Head of caudate nucleus (tissue), 42 donors: ENCODE measurements at places on chromosomes 3 and 15.

DNA sequence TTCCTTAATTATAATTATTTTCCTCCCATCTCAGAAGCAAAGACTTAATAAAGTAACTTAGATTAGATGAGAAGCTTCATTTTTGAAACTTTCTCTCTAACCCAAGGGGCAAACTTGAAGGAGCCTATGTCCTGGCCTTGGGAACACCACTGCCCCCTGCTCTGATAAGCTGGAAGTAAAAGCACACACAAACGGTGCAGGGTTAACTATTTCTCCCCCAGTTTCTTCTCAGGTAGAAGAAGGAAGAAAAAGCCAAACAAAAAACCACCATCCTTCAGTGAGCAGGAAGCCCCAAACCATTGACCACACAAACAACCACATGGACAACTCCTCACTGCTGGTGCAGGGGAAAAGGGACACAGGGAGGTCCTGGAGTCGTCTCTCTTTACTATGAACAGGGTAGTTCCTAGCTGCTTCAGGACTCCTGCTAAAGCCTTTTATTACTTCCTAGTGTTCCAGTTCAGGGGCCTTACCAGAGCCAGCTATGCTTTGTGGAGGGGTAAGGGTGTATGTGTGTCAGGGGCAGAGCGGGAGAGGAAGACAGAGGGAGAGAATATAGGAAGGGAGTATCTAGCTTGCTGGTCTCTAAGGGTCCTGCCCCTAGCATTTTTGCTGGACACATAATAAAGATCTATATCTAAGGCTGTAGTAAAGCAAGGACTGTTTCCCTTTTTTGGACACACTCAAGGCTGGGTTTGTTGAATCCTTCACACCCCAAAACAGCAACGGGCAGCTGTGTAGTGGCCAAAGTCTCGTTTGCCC is 94.0 kb upstream of the UMPS start:
- DNase-seq = no peak

GRCh38 chr3:166080096-166080495 is 242.9 kb upstream of the BCHE start:
- no peak for DNase-seq

DNA sequence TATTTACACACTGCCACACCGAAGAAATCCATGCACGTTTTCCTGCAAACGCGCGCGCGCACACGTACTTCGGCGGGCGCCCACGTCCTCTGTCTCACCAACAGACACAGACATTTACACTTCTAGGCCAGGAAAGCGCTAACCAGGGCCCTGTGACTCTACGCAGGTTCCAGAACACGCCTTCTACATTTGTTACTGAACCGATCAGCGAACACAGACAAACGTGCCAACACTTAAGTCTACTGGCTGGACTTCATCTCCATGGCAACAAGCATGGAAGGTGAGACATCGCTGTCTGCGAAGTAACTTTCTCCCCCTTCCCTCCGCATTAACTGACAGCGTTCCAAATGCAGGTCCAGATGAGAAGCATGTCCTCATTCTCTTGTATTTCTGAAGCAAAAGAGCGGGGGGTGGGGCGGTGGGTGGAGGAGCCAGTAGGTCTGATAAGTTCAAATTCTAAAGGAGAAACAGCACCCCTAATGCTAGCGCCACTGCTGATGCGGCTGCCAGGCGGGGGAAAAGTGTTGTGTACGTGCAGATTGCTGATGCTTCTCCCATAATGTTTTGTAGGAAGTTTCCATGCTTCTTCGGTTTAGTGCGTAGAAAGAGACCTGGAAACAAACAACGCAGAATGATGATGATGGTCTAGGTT is at the start of gene CTXN2:
TSS of gene CTXN2 (plus strand) at position 92 of the 652 bp plus-strand sequence. CDS start 9,636 bp downstream, outside the sequence.
- peak; percentile 60 for DNase-seq

GRCh38 chr3:160820022-160820421 is 64.0 kb downstream of the PPM1L start:
- no peak for DNase-seq

DNA sequence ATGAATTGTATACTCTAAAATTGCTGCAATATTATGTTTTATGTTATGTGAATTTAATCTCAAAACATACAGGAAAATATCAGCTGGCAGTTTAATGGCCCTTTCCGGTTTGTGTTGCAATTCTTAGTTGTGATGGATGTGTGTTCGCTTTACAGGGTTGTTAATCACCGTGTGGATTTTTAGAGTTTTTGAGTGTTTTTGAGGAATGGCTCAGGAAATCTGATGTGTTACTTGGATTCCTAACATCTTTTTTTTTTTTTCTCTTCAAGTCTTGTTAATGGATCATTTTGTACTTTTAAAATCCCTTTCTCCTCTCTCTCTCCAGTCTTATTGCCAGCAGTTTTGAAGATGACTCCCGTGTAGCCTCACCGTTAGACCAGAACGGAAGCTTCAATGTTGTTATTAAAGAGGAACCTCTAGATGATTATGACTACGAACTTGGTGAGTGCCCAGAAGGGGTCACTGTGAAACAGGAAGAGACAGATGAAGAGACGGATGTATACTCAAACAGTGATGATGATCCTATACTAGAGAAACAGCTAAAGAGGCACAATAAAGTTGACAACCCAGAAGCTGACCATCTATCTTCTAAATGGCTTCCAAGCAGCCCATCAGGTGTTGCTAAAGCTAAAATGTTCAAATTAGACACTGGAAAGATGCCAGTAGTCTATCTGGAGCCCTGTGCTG is 35.7 kb downstream of the MGA start:
- DNase-seq = no peak

- no peak for DNase-seq
Observed at GRCh38 chr3:57158813-57159738, 6.1 kb downstream of the IL17RD start.

- no peak for DNase-seq
Observed at GRCh38 chr3:31016196-31016595, 121.7 kb upstream of the GADL1 start.

- no peak for DNase-seq
Observed at GRCh38 chr3:88142094-88142624, 7.6 kb upstream of the C3orf38 start.

GRCh38 chr15:99310745-99311144 is 59.5 kb downstream of the LRRC28 start:
- no peak for DNase-seq

- no peak for DNase-seq
Observed at GRCh38 chr15:56718560-56718959, 14.7 kb downstream of the ZNF280D start.

GRCh38 chr3:45538641-45538986 is 55.9 kb upstream of the LIMD1 start:
- no peak for DNase-seq

DNA sequence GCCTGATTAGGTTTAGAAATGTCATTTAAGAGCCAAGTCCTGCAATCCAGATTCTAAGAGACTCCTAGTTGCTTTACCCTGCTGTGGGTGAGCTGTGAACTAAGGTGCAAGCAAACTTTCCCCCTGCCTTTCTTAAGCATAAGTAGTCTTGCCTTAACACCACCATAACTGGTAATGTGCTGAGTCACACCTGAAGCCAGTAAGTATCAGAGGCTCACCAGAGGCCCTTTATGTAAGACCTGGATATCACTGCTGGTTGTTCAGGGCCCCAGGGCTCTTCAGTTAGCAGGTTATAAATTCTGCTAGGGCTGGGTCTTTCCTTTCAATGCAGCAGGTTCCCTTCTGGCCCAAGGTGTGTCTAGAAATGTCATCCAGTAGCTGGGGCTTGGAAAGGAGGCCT is 509.9 kb downstream of the VGLL3 start:
- no peak for DNase-seq

DNA sequence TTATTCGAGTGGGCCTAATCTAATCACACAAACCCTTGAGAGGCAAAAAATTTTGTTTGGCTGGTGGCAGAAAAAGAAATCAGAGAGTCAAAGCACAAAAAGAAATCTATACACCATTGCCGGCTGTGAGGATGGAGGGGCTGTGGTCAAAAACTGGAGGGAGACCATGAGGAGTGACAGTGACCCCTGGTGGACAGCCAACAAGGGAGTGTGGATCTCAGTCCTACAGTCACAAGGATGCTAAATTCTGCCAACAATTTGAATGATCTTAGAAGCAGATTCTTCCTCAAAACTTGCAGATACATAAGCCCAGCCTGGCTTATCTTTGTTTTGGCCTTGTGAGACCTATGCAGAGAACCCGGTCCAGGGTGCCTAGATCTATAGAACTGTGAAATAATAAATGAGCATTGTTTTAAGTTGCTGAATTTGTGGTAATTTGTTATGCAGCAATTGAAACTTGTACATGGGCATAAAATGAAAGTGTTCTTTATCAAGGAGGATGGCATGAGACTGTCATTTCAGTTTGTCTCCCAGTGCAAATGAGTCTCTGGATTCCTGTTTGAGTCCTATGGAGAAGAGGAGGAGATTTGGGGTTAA is 103.0 kb upstream of the ARHGEF26 start:
- no peak for DNase-seq

DNA sequence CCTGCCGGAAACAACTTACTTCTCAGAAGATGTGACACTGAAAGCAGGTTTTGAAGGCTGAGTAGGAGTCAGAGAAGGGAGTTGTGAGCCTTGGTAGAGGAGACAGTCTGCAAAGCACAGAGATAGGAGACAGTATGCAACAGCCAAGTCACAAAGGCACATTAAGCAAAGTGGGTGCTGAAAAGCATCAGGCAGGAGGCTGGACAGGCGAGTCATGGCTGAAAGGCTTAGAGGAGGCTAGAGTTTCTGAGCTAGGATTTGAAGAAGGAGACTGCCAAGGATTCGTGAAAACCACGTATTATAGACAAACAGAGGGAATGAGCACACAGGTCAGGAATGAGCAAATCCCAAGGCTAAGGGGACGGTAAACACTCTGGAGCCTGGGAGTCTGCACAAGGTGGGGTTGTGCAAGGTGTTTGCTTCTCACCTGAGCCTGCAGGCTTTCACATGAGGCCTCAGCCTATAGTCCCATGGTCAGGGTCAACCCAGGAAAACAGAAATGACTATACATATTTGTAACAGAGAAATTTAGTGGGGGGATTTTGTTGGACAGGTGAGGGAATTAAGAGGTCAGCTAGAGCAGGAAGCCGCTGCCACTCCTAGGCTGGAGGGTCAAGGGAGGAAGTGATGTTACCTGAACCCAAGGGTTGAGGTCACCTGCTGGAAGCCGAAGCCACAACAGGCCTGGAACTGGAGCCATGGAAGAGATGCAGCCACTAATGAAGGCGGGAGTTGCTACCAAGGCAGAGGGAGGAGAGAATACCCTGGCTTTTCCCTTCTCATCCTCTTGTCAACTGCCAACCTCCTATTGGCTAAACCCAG is 23.1 kb upstream of the TRIM71 start:
- DNase-seq = no peak

DNA sequence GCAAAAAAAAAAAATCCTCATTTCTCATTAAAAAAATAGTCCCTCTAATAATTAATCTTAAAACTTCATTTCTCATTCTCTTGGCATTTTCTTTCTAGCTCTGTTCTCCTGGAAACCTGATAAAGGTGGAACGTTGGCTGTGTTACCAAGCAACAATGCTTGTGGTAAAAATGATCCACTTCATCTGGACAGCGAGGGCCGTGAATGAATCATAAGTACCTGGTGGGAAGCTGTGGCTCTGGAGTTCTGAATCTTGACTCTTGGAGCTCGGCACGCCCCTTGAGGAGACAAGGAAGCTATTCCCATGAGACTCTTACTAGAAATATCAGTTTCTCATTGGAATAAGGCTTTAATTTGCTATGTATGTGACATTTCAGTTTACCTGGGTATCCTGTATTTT is 32.5 kb downstream of the BCL2L10 start:
- peak; percentile 41 for DNase-seq

GRCh38 chr15:97991972-97992541 is 31.6 kb downstream of the ARRDC4 start:
- no peak for DNase-seq

GRCh38 chr3:33115024-33115768 is 1.4 kb downstream of the CRTAP start:
- peak; percentile 72 for DNase-seq

DNA sequence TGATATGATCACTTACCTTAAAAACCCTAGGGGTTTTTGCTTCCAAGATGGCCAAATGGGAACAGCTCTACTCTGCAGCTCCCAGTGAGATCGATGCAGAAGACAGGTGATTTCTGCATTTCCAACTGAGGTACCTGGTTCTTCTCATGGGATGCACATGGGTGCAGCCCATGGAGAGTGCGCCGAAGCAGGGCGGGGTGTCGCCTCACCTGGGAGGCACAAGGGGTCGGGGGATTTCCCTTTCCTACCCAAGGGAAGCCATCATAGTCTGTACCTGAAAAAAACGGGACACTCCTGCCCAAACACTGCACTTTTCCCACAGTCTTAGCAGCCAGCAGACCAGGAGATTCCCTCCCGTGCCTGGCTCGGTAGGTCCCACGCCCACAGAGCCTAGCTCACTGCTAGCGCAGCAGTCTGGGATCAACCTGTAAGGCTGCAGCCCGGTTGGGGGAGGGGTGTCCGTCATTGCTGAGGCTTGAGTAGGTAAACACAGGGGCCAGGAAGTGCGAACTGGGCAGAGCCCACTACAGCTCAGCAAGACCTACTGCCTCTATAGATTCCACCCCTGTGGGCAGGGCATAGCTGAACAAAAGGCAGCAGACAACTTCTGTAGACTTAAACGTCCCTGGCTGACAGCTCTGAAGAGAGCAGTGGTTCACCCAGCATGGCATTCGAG is 78.6 kb downstream of the CTNNB1 start:
- DNase-seq = no peak
